Left cardiac atrium (tissue), 4 donors: ENCODE measurements at places on chromosomes 2 and 18. TPM values are rescaled to one million over a fixed set of nuclear protein-coding genes. Genes with fewer than 3 reads are reported as not detected.

- peak; percentile 22 for DNase-seq
Measured at GRCh38 chr18:9992300-9992972, 78.6 kb downstream of the VAPA start.

DNA sequence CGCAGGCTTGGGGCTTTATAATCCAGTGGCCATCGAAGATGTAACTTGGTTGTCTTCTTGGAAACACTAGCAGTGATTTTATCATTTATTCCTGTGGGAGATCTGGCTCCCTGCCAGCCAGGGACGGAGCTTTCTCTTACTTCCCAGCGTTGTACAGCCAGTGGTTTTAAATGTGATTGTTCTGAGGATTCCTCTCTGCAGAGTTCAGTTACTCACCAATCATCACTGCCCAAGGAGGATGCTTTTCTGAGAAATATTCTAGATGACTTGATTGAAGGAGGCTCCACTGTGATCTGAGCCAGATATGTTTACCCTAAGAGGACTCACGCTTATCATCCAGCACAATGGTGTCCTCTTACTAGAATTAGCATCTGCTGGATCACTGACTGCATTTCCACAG is 744.3 kb downstream of the RNF144A start:
- no peak for DNase-seq

DNA sequence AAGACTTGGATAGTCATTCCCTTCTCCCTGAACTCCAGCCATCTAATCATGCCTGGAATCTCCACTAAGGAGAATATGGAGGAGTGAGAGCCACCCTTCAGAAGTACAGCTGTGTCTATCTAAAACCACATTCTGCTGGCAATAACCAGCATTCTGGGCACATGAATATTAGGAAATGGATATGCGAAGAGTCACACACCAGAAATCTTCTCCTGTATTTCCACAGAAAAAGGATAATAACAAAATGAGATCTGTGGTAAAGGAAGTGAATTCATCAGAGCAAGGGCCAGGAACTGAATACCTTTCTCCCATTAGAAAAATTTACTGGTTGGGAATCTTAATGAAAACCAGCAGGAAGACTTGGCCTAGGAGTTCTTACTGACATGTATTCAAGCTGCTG is 218.8 kb downstream of the SCG2 start:
- no peak for DNase-seq

DNA sequence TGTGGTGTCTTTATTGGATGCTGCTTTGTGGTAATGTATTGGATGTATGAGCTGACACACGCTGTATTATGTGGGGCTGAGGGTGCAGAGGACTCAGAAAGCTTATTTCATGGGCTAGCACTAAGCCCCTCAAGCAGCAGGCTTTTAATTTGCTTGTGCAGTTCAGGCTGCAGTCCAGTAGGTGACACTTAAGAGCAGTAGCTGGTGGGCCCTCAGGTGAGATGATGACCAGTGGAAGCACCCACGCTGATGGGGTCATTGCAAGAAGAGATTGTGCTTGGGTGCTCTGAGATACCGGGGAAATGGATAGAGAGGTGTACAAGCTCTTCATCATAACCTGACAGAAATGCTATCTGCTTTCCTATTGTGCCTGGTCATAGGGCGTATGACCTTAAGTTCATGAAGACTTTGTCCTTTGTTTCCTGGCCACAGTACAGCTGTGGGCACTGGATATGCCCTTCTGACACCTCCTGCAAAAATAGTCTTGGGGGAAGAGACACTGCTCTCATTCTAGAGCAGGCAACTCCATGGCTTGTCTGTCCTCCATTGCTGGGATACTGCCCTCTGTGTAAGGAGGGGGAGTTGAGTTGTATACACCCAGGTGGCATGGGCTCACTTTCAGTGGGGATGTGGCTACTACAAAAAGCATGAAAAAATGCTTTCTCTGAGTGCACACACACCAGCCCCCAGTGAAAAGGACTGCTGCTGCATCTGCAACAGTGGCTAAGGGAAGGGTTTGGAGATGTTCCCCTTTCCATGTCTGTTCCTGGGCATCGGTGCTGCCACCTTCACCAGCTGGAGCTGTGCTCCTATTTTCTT is 205.7 kb upstream of the ZSWIM2 start:
- DNase-seq = no peak

- DNase-seq = no peak
Measured at GRCh38 chr2:203175371-203175770, 63.4 kb upstream of the CYP20A1 start.

GRCh38 chr2:157152362-157152761 is 105.1 kb upstream of the GALNT5 start:
- no peak for DNase-seq

GRCh38 chr2:39925312-39925711 is 146.3 kb upstream of the THUMPD2 start:
- DNase-seq = no peak

- DNase-seq = no peak
Measured at GRCh38 chr2:158970241-158970751, 1.9 kb downstream of the TANC1 start.

- no peak for DNase-seq
Measured at GRCh38 chr18:34847408-34847807, 137.3 kb downstream of the DTNA start.

DNA sequence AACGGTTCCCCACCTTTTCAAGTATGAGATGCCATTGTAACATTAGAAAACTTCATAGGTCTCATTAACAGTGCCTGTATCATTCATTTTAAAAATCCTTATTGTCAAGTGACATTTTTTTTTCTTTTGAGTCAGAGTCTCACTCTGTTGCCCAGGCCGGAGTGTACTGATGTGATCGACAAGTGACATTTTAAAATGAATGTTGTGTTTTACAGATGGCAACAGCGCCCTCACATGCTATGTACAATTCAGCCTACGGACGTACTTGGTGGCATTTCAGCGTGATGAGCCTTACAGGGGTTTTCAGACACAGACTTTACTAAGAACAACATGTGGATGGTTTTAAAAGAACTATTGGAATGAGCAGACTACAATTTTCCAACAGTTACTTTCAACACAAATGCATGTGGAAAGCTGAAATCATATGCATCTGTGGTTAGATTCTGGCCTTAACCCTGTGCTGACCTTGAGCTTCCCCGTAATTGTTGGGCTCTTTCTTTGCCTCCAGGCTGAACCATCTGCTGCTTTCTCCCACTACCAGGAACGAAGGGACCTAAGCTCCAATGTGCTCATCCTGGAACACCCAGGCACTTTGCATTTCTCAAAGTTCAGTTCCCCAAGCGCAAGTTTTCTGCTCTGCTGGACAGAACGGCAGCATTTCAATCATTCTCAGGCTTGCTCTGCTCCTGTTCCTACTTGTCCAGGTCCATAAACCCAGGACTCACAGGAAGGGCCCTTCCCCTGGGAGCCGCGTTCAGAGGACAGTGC is 119.9 kb upstream of the NDUFV2 start:
- DNase-seq = no peak

GRCh38 chr18:2515908-2516625 is 55.2 kb downstream of the METTL4 start:
- DNase-seq = no peak

DNA sequence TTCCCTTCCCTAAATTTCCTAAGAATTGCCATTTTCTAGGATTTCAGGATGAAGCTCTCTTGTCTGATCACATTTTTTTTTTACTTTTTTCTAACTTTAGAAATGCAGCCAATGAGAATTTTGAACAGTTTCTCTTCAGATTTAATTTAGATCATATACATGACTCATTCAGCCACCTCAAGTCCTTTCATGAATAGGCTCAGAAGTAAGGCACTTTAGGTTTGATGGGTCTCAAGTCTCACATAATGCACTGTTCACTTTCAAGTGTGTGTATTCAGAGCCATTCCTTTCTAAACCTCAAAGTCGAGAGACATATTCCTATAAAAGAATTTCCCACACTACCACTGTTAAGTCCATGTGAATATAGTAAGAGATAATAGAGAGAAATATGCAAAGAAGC is 614.1 kb upstream of the VRK2 start:
- DNase-seq = no peak

DNA sequence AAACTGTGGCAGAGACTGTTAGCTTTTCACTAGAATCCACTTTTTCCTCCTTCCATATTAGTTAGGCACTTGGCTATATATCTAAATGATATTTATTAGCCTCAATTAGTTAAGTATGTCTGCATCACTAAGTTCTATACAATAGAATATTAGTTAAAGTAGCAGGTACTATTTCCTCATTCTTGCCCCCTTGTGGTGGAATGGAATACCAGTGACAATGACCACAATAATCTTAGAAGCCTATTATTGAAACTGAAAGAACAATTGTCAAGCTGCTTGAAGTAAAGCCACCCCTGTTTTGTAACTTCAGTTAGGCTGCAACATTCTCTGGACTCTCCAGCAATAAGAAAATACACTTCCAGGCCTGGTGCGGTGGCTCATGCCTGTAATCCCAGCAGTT is 476.3 kb upstream of the VWC2L start:
- no peak for DNase-seq

- no peak for DNase-seq
Measured at GRCh38 chr2:46870051-46870839, 45.4 kb downstream of the MCFD2 start.

GRCh38 chr2:172285010-172285621 is 142.3 kb upstream of the ITGA6 start:
- DNase-seq = no peak

DNA sequence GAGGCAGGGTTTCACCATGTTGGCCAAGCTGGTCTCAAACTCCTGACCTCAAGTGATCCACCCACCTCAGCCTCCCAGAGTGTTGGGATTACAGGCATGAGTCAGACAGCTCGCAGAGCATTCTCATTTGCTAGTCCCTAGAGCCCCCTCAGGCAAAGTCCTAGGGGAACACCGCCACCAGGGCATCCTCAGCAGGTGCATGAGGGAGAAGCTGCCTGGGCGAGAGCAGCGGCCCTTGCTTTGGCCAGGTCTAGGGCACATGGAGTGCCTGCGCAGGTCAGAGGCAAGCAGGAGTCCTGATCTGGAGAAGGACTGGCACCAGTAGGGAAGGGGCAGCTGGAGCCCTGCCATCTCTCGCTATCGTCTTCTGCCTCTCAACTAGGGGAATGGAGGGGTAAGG is 32.4 kb downstream of the NGEF start:
- no peak for DNase-seq

- no peak for DNase-seq
Measured at GRCh38 chr2:61291851-61292575, 130.0 kb downstream of the C2orf74 start.

GRCh38 chr18:49819823-49820671 is 6.7 kb upstream of the ACAA2 start:
- DNase-seq = no peak

DNA sequence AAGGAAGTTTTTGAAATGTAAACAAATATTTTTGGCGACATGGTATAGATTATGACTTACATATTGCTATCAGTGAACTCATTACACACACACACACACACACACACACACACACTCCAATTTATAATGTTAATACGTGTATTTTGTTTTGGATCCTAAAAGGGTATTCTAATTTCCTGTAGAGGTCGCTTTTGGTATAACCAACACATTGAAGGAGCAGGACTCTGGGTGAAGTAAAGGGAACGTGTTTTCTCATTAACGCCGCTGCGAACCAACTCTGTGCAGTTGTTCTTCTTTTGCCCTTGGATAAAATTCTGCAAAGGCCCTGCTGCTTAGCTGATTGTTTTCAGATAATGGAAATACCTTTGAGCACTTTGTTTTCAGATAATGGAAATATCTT is 190.4 kb downstream of the PMAIP1 start:
- no peak for DNase-seq

GRCh38 chr2:241950413-241951315 is 81.1 kb downstream of the RTP5 start:
- peak; percentile 77 for DNase-seq

DNA sequence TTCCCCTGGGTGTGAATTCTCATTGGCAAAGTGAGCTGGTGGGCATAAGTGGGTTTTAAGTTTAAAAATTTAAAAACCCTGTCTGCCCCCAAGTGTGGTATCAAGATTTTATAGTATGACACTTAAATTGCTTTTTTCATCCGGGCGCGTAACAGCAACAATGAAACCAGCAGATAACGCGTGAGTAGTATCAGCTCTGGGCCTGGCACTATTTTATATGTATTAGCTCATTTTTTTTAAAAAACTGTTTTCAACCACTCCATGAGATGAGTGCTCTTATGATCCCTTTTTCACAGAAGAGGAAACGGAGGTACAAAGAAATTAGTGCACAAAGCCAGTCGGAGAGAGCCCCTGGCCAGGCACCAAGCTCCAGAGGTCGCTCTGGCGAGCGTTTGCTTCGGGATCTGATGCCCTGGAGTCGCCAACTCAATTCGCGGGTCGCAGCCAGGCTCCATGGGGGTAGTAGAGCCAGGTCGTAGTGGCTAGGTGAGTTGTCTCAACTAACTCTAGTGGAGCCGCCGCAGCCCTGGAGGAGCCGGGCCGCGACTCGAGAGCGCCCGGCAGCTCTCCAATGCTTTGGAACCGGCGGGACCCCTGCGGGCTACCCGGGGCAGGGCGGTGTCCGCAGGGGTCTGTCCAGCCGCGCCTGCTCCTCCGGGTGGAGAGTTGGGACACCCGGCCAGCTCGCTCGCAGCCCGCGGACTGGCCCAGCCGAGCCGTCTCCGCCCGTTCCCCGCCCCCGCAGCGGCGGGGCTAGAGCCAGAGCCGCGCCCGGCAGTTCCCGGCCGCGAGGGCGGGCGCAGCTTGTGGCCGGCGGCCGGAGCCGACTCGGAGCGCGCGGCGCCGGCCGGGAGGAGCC is at the start of gene IL1R1:
Gene IL1R1, plus strand, starts transcription at position 777 of the 859 bp plus-strand sequence. CDS start 14,979 bp downstream, outside the sequence.
- DNase-seq = peak; percentile 90

DNA sequence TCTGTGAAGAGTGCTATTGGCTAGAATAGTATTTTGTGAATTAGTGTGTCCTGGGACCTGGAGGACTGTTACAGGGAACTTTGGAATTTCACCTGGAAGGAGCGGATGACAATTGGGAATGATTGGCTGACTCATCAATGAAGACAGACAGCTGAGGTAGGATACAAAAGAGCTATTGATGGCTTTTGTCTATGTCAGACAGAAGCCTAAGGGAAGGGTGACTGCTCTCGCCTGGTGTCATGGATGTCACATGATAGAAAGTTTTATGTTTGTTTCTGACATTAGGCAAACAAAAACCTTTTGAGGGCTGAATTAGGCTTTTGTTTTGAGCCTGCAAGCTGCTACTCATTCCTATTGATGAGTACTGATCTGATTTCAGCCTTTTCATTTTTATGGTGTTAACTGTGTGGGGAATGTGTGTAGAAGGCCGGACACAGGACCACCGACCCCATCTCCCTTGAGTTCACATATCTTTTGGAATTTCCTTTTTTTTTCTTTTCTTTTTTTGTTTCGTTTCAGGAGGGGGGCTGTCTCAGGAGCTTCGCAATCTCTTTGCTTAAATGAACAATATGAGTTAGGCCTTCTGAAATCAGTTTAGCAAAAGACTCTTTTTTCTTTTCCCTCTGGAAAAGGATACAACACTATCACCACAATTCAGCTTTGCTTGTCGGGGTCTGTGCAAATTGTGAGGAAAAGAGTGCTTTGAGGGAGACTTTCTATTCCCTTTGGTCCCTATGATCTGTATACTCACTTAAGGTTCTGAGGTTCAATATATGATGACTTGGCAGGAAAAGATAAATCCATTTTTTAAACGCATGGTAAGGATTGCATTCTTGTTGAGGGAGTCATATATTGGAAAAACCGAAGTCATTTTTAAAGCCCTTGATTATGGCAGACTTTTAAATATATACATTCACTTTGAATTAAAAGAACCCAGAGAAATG is 207.9 kb upstream of the FIGN start:
- no peak for DNase-seq

REG1B gene
- total RNA-seq = not detected

OR6B2 gene
- not detected for total RNA-seq

IL36B gene
- total RNA-seq = not detected

ITGB6 gene
- 0.86 TPM for total RNA-seq

GKN1 gene
- not detected for total RNA-seq

LIPT1 gene
- total RNA-seq = 7.1 TPM

SETBP1 gene
- total RNA-seq = 9.8 TPM

LIPG gene
- 1.6 TPM for total RNA-seq

ST6GAL2 gene
- total RNA-seq = 0.89 TPM

INHA gene
- 16.2 TPM for total RNA-seq
